ENCODE measurements at places on chromosomes 13 and 19.

DNA sequence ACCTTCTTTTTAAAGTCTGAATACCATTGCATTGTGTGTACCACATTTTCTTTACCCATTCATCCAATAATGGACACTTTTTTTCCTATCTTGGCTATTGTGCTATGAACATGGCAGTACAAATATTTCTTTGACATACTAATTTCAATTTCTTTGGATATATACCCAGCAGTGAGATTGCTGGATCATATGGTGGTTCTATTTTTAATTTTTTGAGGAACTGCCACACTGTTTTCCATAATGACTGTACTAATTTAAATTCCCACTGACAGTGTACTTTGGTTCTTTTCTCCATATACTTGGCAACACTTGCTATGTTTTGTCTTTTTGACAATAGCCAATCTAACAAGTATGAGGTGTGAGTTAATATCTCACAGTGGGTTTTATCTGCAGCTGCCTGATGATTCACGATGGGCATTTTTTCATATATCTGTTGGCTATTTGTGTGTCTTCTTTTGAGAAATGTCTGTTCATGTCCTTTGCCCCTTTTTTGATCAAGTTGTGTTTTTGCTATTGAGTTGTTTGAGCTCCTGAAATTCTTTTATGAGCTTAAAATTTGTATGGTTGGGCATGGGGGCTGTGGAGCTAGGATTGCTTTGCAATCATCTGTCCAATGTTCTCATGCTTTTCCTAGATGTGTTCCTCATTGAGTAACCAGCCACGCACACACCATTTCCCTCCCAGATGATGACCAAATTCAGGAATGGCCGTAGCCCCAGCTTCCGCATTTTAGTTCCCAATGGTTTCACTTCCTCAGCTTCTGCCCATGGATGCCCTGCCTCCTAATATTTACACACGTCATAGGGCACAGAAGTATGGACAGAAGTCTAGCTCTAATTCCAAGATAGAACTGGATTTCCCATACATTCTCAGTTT is 380.0 kb upstream of the SGCG start:
- DNase-seq: no peak

GRCh38 chr13:106561551-106562170 is 6.3 kb downstream of the ARGLU1 start:
- no peak for DNase-seq

GRCh38 chr13:111111376-111111937 is 3.7 kb upstream of the ARHGEF7 start:
- no peak for DNase-seq

DNA sequence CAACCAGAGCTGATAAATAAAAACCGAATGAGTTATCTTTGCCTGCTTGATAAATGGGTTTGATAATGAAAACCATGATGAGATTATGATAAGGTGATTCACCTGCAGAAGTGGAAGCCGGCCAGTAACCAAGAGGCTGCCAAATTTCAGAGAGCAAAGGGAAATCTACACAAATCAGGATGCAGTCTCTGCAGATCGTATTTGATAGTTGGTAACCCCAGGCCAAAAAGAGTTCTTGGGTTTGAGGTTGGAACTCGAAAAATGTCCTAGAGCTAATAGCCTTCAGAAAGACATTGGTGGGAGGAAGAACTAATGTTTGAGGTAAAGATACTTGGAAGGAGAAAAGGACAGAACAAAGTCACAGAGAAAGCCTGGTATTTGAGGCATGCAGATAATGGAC is 9.6 kb upstream of the LATS2 start:
- DNase-seq: no peak

- DNase-seq: no peak
Measured at GRCh38 chr13:84399320-84400085, 517.2 kb upstream of the SLITRK1 start.

DNA sequence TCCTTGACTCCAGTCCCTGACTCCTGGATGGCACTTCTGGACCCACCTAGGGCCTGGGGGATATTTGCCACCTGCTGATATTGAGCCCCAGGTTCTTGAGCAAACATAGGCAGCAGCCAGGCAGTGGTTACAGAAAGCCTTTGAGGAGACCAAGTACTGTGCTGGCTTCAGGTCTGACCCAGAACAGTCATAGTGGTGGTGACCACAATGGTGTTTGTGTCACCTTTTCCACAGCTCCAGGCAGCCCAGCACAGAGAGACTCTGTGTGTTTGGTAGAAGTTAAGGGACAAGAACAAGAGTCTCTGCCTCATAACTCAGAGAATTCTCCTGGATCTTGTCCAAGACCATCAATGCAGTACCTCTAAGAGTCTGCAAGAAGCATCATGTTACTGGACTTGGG is 14.6 kb upstream of the CLC start:
- DNase-seq: no peak

GRCh38 chr13:87906411-87906810 is 235.2 kb downstream of the SLITRK5 start:
- DNase-seq: no peak

GRCh38 chr13:45257638-45258333 is 56.9 kb upstream of the KCTD4 start:
- no peak for DNase-seq

GRCh38 chr19:10919352-10920287 is 8.8 kb downstream of the YIPF2 start:
- DNase-seq: no peak

DNA sequence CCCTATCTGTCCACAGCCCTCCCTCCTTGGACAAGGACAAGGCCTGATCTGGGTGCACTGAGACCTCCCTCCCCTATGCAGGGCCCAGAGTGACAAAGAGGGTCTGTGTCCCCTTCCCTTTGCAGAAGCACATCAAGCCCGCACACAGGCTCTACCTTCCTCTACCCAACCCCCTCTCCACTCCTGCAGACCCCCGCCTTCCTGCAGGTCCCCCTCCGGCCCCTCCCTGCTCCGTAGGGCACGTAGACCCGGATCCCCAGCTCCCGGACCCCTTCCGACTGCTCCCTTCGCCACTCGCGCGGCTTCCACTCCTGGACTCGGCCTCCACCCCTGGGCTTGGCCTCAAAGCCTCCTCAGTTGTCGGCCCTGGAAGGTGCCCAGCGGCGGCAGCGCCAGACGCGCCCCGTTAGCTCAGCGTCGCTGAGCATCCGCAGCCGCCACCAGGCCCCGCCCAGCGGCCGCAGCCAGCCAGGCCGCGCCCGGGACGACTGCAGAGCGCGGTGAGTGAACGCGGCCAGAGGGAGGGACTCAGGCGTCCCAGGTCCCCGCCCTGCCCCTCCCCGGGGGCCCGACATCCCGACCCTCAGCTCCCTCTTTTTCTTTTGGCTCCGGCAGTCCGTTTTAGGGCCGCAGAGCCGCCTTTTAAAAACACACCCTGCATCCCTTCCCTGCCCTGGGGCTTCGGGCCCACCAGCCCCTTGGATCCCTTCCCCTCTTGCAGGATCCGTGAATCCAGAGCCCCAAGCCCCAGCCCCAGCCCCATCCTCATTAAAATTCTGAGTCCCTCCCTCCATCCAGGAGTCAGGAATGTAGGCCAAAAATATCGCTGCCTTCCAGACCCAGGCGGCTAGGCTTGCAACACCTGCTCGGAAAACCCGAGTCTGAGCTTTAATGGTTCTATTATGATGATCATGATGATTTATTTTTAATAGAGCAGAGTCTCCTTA is 1.5 kb upstream of the MYADM start:
- no peak for DNase-seq

DNA sequence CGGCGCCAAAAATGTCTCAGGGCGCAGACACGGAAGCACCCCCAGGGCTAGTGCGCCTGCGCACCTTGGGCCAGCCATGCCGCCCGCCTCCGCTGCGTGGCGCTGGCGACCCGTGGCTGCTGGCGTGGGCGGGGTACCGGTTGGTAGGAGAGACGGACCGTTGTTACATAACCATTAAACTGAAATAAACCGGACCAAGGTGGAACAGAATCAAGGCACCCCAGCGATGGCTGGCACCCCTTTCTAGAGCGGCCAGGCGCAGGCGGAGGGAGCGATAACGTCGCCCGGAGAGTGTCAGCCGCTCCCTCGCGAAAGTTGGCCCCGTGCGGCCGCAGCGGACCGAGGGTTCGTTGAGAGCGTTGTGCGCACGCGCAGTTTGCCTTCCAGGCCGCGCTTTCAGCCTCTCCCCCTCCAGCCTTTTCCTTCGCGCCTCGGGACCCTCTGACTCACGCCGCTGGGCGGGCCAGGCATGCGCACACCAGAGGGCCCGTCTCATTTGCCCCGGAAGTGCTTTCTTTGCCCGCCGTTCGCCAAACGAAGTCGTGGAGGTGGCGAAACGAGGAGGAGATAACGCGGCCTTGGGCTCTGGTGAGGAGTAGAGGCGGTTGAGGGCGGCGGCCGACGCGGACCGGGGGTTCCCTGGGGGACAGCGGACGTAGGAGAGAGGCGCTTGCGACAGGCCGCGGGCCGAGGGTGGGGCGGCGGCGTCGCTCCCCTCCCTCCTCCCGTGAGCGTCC is at the start of the genes PLEKHJ1 and SF3A2:
PLEKHJ1 (minus strand) TSS at position 16 of the 737 bp plus-strand sequence. CDS start 81 bp downstream, outside the sequence.
SF3A2 (plus strand) TSS at position 511 of the 737 bp plus-strand sequence. CDS start 6,595 bp downstream, outside the sequence.
- DNase-seq: peak; percentile 92

DNA sequence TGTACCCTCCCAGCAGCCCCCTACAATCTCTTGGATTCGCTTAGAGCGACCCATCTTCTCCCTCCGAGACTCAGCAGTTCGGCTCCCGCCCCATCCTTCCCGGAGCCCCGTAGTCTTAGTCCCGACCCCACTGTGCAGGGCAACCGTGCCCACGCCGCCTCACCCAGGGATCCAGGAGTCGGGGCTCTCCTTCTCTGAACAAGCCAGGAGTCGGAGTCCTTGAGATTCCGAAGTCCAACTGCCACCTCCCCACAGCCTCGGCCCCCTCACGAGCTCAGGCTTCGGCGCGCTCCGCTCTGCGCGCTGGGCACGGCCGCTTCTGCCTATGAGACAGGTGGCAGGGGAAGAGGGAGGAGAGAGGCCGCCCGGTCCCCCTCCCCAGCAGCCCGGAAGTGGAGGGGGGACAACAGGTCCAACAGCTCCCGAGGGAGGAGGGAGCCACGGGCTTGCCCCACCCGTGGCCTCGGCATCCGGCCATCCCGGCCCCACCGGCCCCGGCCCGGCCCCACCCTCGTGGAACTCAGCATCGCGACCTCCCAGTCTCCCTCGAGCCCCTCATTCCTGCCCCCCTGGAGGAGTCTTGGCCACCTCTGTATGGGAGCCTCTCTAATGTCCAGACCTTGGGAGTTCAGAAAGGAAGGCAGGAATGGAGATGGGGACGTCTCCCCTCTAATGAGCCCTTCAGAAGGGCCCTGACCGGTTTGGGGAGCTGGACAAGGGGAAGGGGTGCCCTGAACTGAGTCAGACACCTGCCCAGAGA is at the start of gene PHLDB3:
PHLDB3 (minus strand) TSS at position 321 of the 760 bp plus-strand sequence. CDS start 628 bp downstream, outside the sequence.
- DNase-seq: no peak

DNA sequence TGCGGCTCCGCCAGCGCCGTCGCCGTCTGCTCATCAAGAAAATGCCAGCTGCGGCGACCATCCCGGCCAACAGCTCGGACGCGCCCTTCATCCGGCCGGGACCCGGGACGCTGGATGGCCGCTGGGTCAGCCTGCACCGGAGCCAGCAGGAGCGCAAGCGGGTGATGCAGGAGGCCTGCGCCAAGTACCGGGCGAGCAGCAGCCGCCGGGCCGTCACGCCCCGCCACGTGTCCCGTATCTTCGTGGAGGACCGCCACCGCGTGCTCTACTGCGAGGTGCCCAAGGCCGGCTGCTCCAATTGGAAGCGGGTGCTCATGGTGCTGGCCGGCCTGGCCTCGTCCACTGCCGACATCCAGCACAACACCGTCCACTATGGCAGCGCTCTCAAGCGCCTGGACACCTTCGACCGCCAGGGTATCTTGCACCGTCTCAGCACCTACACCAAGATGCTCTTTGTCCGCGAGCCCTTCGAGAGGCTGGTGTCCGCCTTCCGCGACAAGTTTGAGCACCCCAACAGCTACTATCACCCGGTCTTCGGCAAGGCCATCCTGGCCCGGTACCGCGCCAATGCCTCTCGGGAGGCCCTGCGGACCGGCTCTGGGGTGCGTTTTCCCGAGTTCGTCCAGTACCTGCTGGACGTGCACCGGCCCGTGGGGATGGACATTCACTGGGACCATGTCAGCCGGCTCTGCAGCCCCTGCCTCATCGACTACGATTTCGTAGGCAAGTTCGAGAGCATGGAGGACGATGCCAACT is 24.4 kb upstream of the KCTD15 start:
- DNase-seq: no peak

- DNase-seq: no peak
Measured at GRCh38 chr19:46250076-46250735, 20.7 kb downstream of the IGFL1 start.

- no peak for DNase-seq
Measured at GRCh38 chr19:47429140-47429793, 9.9 kb upstream of the MEIS3 start.

DNA sequence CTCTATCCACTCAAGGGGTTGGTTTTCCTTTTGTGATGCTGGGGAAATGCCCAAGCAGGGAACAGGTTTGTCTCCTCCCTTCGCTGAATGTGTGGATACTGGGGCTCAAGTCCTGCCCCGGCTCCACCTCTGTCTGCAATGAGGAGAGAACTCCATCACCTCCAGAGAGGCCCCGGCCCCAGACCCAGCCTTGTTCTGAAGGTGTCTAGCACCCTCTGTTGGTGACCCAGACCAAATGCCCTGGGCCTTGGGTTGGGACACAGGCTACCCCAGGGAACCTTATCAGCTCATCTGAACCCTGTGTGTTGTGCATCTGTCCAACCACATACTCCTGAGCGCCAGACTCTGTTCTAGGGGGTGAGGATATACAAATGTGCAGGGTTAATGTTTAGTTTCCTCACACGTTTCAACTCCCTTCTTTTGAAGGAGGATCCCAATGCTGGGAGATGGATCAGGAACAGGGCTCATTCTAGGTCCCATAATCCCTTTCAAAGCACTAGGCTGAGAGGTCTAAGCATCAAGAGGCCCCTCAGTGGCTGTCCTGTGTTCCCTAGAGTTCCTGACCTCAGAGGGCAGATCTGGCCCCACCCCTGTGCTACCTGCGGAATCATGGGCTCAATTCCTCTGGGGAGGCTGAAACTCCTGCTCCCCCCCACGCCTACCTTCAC is 112.5 kb upstream of the SLC7A1 start:
- no peak for DNase-seq

- DNase-seq: no peak
Measured at GRCh38 chr19:15316498-15316897, 15.8 kb downstream of the BRD4 start.

- DNase-seq: peak; percentile 27
Measured at GRCh38 chr13:101127741-101128353, 288.5 kb downstream of the NALCN start.
